ENCODE measurements at places on chromosomes 4 and X.

GRCh38 chrX:65750674-65751469 lies 83.4 kb downstream of the MSN start:
- no peak for DNase-seq

GRCh38 chr4:85431156-85431555 lies 43.8 kb upstream of the ARHGAP24 start:
- DNase-seq, result no peak

DNA sequence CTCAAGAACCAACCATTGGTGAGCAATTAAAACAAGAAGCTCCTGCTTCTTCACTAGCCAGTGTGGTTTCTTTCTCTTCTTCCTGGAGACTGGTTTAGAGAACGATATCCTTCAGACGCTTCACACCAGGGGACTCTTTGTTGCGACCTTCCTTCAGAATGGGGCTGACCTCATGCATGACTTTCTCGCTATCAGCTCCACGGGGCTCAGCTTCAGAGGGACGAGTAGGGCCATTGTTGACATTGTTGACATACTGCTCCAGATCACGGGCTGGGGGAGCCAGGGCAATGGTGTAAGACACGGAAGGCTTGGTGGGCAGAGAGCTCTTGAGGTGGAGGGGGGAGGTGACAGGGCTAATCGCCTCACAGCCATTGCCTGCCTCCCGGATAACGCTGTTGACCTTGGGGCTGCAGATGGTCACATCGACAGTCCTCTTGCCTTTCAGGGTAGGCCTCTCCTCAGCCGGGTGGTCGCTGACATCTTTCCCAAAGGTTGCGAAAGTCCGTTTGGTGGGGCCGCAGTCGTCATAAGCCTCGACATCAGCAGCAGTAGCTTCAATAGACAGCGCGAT lies 113.8 kb downstream of the PCDH19 start:
- no peak for DNase-seq

- DNase-seq, result no peak
These were observed 137.3 kb upstream of the FTHL17 start for GRCh38 chrX:31209005-31209628.

GRCh38 chrX:139842326-139843185 lies 90.3 kb downstream of the ATP11C start:
- DNase-seq, result no peak

- DNase-seq, result no peak
These were observed 1682.7 kb upstream of the PCDH7 start for GRCh38 chr4:29037501-29037900.

- no peak for DNase-seq
These were observed 277.2 kb downstream of the EPHA5 start for GRCh38 chr4:65393078-65393477.

- no peak for DNase-seq
These were observed 420.3 kb downstream of the FAT4 start for GRCh38 chr4:125735102-125735501.

- no peak for DNase-seq
These were observed 269.4 kb upstream of the FAT4 start for GRCh38 chr4:125045311-125045710.

DNA sequence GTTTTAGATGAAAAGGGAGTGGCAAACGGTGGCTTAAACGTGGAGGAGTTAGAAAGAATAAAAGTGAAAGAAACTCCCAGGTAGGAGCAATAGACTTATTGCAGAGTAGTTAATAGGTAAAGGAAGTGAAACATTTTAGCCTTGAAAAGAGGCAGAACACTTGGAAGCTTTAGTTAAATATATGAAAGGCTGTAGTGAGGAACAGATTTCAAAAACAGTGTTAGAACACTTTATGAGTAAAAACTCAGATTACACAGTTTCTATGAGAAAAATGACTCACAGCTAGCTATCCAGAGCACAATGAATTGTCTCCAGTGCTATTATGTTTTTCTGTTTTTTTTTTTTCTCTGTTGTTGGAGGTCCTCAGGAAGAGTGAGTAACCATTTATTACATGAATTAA lies 45.8 kb downstream of the TACR3 start:
- DNase-seq, result no peak

DNA sequence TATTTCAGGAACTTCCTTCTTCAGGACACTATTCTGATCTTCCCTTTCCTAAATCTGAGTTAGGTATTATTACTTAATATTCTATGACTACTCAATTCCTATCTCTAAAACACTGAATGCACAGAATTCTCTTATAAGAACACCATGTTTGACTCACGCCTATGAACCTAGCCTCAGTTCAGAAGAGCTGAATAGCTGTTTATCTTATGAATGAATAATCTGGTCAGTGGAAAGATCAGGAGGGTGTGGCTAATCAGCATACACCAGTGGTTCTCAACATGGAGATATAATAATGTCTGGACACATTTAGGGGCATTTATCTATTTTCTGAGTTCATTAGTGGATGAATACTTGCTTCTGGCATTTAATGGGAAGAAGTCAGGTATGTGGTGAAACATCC lies 24.2 kb downstream of the EPHA5 start:
- no peak for DNase-seq

DNA sequence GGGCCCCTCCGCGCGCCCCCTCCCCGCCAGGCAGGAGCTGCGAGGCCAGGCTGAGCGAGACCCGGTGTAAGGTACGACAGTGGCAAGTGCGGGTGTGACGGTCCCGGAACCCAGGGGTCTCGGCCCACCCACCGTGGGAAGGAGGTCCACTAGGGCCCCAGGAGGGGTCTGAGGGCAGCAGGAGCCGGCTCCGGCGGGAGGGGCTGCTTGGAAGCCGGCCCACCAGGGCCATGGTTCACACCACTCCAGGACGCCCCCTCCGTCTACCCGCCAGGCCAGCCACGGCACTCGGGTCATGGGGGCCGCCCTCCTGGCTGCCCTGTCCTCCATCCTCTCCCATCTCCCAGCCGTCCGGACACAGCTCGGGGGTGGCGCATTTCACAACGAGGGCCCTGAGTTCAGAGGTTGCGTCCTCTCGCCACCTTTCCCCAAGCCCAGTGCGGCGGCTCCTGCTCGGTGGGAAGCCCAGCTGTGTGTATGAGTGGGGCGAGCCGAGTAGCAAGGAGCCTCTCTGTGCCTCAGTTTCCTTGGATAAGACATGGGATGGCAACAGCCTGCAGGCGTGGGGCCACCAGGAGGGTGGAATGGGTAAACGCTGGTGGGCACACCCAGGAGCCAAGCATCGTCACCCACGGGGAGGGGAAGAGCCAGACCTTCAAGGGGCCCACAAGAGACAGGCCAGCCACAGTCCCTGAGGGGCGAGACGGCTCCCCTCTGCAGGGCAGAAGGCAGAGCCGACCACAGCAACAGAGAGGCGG lies 81.3 kb downstream of the FAM53A start:
- DNase-seq, result no peak

- DNase-seq, result no peak
These were observed 12.2 kb downstream of the SOD3 start for GRCh38 chr4:24807611-24808010.

DNA sequence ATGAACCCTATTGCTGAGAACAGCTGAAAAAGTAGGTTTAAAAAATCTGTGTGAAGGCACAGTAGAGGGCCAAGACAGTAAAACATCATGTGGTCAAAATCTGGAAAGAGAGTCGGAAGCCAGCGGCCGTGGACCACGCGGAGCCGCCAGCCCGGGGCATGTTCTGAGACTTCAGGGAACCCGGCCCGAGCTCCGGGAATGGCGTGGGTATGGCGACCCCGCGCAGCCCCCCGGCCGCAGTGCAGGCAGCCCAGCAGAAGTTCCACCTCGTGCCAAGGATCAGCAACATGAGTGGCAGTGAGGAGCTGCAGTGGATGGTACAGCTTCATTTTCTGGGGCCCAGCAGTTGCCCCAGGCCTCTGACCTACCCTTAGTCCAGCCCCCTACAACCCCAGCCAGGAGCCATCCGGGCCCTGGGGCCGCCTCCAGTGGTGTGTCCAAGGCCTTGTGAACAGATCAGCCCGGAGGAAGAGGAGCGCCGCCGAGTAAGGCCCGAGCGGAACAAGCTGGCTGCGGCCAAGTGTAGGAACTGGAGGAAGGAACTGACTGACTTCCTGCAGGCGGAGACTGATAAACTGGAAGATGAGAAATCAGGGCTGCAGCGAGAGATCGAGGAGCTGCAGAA lies 94.2 kb downstream of the LARP1B start:
- DNase-seq, result no peak

GRCh38 chr4:82774711-82775171 lies 23.9 kb downstream of the SCD5 start:
- no peak for DNase-seq

GRCh38 chr4:38491854-38492478 lies 172.0 kb upstream of the KLF3 start:
- no peak for DNase-seq

- no peak for DNase-seq
These were observed 228.9 kb upstream of the GRID2 start for GRCh38 chr4:92074839-92075238.

DNA sequence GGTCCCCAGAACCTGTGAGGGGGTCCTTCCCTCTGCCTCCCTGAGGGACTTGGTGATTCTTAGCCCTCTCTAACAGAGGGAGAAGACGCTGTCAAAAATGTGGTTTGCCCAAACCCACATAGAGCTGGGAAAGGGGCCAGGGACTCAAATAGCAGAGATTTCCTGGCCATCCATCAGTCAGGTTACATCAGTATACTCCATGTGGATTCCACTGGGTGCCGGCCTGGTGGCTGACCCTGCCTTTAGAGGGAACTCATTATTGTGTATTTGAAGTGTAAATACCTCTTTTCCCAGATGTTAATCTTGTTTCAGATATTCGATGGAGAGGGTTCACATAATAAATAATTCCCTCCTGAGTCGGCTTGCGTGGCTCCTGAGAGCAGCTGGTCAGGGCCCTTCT lies 130.3 kb downstream of the TBL1X start:
- DNase-seq, result no peak

GRCh38 chrX:127011629-127012028 lies 192.1 kb downstream of the PRR32 start:
- no peak for DNase-seq

GRCh38 chr4:185726931-185727330 lies 85.1 kb downstream of the SORBS2 start:
- no peak for DNase-seq

DNA sequence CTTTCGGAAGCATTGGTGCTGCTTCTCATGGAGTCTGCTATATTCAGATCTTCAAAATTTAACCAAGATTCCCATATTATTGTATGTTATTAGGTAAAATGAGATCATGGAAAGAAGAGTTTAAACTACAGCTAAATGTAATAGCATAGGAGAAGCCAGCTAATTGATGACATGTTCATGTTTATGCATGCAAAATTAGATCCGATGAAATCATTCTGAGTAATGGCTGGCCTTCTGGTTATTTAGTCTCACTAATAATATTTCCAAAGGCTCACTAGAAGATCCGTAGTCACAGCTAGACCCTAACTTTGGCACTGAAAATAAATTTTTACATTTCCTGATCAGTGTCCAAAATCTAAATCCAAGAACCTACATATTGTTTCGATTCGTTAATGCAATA lies 19.8 kb upstream of the PHKA2 start:
- no peak for DNase-seq

DNA sequence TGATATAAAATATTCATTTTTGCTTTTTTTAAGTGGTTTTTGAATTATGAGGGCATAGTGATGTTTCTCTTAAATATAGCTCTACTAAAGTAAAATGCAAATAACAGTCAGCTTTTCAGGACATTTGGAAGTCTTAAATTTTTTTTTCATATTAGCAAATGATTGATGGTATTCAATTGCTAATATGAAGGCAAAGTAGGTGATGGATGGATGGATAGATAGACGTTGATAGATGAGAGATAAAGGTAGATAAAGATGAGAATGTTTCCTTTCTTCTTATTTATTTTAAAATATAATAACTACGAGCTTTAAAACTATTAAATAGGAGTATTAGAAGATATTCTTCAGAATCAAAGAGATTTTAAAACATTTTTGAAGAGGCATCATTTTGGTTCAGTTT lies 83.7 kb downstream of the FBXO8 start:
- DNase-seq, result no peak

DNA sequence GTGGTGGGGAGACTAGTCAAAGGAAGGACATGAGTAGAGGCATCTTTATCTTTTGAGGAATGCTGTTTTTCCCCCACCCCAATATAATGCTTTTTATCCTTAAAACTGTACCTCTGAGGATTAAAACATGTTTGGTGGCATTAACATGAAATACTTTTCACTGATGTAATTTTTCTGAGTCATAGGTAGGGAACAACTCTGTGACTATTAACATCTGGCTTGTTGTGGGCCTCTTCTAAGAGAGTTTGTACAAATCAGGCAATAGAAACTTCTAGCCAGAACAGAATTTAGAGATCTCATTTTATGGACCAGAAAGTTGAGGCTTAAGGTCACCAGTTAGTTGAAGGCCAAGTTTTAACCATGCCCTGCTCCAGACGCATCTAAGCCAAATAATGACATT lies 207.6 kb downstream of the SOX3 start:
- DNase-seq, result no peak

DNA sequence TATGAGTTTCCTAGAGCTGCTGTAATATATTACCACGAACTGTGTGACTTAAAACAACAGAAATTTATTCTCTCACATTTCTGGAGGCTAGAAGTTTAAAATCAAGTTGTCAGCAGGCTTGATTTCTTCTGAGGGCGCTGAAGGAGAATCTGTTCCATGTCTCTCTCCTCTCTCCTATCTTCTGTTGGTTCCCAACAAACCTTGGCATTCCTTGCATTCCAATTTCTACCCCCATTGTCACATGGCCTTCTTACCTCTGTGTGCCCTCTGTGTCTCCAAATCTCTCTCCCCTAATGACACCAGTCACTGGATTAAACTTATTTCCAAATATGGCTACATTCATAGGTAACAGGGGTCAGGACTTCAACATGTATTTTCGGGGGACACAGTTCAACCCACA lies 672.7 kb downstream of the RPA4 start:
- DNase-seq, result no peak

- peak; percentile 29 for DNase-seq
These were observed 71.5 kb downstream of the SLC16A2 start for GRCh38 chrX:74492720-74493201.

GRCh38 chrX:23276475-23276874 lies 58.2 kb upstream of the PTCHD1 start:
- DNase-seq, result peak; percentile 7

DNA sequence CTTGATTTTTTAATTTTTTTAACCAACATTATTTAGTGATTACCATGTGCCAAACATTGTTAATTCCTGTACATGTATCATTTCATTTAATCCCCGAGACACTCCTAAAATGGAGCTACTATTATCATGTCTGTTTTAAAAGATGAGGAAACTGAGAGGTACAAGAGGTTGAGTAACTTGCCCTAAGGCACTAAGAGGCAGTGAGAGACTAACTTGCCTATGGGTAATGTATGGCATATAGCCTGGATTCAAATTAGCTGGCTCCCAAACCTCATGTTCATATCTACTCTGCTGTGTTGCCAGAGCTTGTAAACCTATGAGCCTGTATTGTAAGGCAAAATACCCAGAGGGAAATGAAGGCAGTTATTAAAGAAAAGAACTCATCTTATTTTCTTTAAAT lies 443.6 kb downstream of the IL15 start:
- DNase-seq, result no peak

DNA sequence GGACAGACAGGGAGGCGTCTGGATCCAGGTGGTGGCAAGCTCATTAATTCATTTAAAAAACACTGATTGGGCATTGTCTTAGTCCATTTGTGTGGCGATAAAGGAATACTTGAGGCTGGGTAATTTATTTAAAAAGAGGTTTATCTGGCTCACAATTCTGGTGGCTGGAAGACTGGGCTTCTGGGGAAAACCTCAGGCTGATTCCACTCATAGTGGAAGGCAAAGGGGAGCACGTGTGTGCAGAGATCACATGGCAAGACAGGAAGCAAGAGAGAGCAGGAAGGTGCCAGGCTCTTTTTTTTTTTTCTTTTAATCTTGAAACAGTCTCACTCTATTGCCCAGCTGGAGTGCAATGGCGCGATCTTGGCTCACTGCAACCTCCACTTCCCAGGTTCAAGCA lies 100.2 kb upstream of the METTL14 start:
- no peak for DNase-seq

Data from NCI-H748 treated with DMSO at 0.1 percent for 48 hours (cell line).